ENCODE measurements at places on chromosomes 1 and 21.

DNA sequence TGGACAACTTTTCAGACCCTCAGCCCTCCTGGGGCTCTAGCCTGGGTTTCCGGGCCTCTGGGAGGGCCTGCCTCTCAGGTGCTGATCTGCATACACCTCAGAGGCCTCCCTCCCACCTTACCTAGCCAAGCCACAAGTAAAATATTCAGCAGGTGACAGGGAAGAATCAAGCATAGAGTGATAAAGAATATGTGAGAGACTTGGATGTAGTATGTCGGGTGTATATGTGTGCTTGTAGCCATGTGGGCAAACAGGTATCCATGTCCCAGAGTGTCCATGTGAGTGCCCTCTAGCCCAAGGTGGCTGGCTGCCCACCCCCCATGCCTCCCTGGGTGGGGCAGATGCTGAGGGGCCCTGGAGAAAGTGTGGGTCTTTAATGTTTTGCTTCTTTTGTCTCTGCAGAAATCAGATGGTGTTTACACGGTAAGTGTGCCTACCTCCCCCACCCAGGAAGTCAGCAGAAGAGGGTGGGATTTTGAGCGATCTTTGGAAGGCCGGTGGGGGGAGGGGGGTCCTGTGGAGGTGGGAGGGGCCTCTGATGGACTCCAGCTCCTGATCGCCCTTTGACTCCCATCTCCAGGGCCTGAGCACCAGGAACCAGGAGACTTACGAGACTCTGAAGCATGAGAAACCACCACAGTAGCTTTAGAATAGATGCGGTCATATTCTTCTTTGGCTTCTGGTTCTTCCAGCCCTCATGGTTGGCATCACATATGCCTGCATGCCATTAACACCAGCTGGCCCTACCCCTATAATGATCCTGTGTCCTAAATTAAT lies 3.4 kb downstream of the FCER1G start:
- DNase-seq: no peak

DNA sequence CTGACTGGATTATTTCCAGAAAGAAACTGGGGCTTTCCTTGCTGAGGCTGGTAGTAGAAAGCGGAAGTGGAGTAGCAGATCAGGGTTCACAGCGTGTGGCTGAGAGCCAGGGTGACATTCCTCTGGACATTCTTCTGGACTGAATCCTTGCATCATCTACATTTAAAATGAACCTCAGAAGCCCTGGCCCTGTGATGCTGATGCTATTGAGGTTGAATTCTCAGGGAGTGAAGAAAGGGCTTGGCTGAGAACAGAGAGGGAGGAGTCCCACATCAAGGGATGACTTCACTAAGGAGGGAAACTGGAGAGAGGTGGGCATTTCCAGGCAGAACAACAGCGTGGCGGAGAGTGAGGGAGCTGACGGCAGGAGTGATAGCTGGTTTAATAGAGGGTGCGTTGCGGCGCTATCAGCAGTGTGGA lies 102.3 kb upstream of the LMO4 start:
- DNase-seq: no peak

DNA sequence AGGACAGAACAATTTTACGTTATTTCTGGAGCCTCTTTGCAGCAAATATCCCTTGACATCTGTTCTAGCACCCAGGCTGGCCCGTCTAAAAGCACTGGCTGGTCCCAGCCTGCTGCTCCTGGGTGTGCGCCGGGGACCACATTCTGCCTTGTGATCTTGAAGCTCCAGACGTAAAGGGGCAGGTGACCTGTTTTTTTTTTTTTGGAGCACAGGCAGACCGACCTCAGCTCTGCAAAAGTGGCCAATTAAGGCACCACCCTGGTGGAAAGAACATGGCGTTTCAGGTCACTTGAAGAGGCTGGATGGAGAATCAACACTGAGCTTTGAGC lies 13.8 kb upstream of the CAMTA1 start:
- DNase-seq: no peak

GRCh38 chr1:44336668-44337067 lies 18.4 kb downstream of the ERI3 start:
- no peak for DNase-seq

GRCh38 chr1:228794810-228795209 lies 59.5 kb downstream of the RHOU start:
- no peak for DNase-seq

Measured in activated CD4-positive, alpha-beta T cell treated with anti-CD3 and anti-CD28 coated beads, Interleukin-2, amount 50 U/mL, for 4 hours (primary cell).